ENCODE measurements at places on chromosomes 16 and 17.

DNA sequence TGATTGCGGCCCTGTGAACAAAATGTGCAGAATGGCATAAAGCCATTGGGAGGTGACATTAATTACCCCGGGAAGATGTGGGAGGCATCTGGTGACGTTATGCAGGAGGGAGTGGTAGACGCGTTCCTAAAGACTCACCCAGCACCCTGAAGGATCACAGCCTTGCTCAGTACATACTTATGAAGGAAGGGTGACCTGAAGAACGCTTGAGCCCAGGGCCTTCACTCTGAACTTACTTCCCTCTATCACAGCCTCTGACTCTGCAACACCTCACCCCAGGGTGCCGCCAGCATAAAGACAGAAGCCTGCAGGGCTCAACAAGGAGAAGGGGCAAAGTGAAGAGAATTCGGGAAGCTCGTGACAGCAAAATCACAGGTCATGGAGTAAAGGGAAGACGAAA, 9.4 kb downstream of the MFSD6L start:
- no peaks in the 10 kb centered on the region for H3K36me3 ChIP-seq
- DNase-seq: no peak
- no peak overlapping the region for H3K4me3 ChIP-seq

GRCh38 chr16:56966093-56966475, 4.3 kb downstream of the CETP start:
- peaks cover 21% of the 10 kb centered on the region for H3K4me1 ChIP-seq
- H3K36me3 ChIP-seq: no peaks in the 10 kb centered on the region
- DNase-seq: no peak
- no peak overlapping the region for H3K27ac ChIP-seq

DNA sequence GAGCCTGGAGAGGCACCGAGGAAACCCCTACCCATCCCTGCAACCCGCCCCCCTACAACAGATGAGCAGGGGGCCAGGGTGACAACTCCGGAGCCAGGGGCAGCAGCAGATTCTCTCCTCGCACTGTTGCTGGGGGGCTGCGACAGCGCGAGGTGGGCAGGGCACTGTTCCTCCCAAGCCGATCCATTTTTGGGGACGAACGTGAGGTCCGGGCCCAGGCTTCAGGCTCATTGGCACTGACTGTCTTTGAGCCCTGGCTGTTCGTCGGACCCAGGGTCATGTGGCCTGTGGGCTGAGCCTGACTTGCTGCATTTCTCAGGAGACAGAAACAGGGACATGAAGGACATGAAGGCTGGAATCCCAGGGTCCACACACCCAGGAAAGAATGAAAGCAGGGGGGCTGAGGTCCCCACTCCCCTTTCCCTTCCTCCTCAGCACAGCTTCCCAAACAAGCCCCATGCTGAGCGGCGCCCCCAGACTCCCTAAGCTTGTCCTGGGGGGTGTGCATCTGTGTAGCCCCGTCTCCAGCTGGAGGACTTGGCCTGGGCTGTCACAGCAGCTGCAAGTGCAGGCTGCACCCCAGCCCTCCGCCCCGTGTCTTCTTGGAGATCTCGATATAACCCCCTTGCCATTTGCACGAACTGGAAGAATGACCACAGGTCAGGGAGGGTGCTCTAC, 18.7 kb downstream of the CEP295NL start:
- H3K4me1 ChIP-seq: peaks cover 19% of the 10 kb centered on the region
- H3K4me3 ChIP-seq: no peak overlapping the region
- no peaks in the 10 kb centered on the region for H3K36me3 ChIP-seq
- no peaks in the 10 kb centered on the region for H3K27me3 ChIP-seq

DNA sequence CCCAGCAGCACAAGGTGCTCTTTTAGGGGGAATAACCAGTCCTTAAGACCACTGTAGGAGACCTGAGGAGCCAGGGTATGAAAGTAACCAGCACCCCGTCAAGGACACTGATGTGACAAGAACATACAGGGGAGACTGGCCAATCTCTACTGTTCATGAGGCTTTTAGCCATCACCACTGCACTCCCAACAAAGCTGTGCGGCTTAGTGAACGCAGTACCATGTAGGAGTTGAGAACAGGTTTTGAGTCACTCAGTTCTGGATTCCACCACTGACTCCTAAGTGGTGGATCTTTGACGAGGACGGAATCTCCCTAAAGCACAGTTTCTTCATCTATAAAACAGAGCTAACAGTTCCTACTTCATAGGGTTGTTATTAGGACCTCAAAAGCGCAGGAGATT, 26.8 kb downstream of the COG4 start:
- DNase-seq: no peak
- no peaks in the 10 kb centered on the region for H3K4me1 ChIP-seq
- H3K27me3 ChIP-seq: no peaks in the 10 kb centered on the region
- no peak overlapping the region for H3K27ac ChIP-seq
- no peak overlapping the region for H3K4me3 ChIP-seq
- H3K36me3 ChIP-seq: peaks cover 32% of the 10 kb centered on the region

DNA sequence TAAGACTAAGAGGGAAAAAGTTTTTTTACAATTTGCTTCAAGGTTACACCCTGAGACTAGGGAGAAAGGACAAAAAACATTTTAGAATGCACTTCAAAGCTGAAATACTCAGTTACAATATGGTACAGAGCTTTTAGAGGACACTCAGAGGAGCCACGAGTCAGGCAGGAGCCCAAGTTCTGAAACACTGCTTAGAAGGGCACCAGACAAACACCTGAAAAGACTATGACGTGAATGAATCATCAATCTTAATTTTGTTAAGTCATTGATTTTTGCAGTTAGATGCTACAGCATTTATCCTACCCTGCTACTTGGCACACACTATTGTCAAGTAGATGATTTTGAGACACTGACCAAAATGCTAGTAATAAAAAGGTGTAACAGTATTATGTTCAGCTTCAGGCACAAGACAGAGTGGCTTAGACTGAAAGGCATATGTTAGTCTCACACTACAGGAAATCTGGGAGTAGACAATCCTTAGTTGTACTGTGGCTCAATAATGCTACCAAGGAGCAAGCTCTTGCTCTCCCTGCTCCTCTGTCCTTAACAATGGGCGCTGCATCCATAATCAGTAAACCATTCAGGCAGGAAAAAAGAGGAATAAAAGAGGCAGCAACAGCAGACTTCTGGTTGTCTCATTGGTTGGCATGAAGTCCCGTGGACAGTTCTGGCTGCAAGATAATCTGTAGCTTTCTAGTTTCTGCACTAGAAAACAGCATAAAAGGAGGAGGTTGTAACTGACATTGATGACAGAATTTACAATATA, 151.8 kb downstream of the ABCA8 start:
- no peak overlapping the region for H3K27ac ChIP-seq
- H3K4me1 ChIP-seq: no peaks in the 10 kb centered on the region
- H3K27me3 ChIP-seq: no peaks in the 10 kb centered on the region
- no peaks in the 10 kb centered on the region for H3K36me3 ChIP-seq

DNA sequence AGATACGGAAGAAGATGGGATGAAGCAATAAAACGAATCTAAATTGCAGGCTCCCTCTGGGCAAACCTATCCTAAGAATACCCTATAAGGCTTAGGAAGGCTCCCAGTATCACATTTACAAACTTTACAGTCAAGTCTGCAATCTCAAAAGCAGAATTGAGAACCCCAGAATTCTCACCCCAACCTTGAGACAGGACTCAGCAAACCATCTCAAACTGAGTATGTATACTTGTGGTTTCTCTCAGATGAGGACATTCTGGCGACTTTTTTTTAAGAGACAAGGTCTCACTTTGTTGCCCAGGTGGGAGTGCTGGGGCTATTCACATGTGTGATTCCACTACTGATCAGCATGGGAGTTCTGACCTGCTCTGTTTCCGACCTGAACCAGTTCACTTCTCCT, 19.3 kb upstream of the ITGA2B start:
- H3K4me1 ChIP-seq: no peaks in the 10 kb centered on the region
- no peak overlapping the region for H3K4me3 ChIP-seq
- H3K27me3 ChIP-seq: no peaks in the 10 kb centered on the region

DNA sequence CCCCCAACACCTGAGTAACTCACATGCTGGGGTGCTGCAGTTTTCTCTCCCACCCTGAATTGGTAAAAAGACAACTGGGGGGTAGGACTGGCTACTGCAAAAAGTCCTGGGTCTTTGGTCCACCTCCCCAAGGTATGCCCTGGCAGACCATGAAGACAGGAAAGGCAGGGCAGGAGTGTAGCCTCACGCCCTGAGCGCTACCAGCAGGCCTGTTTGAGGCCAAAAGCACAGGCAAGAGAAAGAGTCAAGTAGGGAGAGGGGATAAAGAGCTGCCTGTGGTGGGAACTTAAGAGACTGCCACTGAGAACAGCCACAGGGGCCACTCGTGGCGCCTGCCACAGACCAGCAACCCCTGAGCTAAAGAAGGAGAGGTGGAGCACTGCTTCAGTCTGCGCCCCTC, 13.8 kb downstream of the PSMB3 start:
- no peaks in the 10 kb centered on the region for H3K27me3 ChIP-seq
- H3K36me3 ChIP-seq: peaks cover 55% of the 10 kb centered on the region
- peaks cover 6% of the 10 kb centered on the region for H3K4me1 ChIP-seq
- no peak overlapping the region for H3K27ac ChIP-seq
- no peak overlapping the region for H3K4me3 ChIP-seq
- DNase-seq: no peak

GRCh38 chr16:54283725-54284318, 2.8 kb downstream of the IRX3 start:
- no peak overlapping the region for H3K27ac ChIP-seq
- no peak for DNase-seq
- H3K27me3 ChIP-seq: peaks cover 7% of the 10 kb centered on the region
- no peaks in the 10 kb centered on the region for H3K36me3 ChIP-seq
- no peak overlapping the region for H3K4me3 ChIP-seq

DNA sequence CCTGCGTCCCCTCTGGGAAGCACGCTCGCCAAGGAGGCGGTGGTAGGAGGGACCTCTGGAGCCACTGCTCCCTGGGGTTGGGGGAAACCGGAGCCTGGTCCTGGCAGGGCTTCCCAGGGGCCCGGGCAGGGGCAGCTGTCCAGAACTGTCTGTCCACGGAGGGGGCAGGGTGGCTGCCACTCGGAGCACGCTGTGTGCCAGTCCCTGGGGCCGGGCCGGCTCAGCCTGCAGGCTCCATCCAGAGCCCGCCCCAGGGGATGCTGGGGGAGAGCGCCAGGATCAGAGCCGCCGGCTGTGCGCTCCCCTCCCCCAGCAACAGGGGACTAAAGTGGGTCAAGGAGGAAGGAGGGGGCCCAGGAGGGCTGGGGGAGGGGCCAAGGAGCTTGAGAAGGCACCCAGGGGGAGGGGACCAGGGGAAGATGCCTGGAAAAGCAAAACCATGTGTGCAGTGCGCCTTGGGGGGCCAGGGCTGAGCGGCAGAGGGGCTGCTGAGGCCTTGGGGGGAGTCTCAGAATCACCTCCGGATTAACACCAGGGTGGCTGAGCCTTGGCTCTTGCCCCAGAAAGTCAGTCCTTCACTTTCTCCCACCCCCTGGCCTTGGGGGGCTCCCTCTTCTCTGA, 21.3 kb downstream of the ZNF423 start:
- no peaks in the 10 kb centered on the region for H3K27me3 ChIP-seq
- H3K36me3 ChIP-seq: no peaks in the 10 kb centered on the region
- no peak overlapping the region for H3K27ac ChIP-seq
- no peak overlapping the region for H3K4me3 ChIP-seq
- no peak for DNase-seq

- no peaks in the 10 kb centered on the region for H3K4me1 ChIP-seq
- no peak overlapping the region for H3K4me3 ChIP-seq
- H3K27me3 ChIP-seq: no peaks in the 10 kb centered on the region
- no peak overlapping the region for H3K27ac ChIP-seq
- H3K36me3 ChIP-seq: no peaks in the 10 kb centered on the region
- DNase-seq: no peak
Measured at GRCh38 chr17:45341533-45342158, 24.8 kb upstream of the MAP3K14 start.

DNA sequence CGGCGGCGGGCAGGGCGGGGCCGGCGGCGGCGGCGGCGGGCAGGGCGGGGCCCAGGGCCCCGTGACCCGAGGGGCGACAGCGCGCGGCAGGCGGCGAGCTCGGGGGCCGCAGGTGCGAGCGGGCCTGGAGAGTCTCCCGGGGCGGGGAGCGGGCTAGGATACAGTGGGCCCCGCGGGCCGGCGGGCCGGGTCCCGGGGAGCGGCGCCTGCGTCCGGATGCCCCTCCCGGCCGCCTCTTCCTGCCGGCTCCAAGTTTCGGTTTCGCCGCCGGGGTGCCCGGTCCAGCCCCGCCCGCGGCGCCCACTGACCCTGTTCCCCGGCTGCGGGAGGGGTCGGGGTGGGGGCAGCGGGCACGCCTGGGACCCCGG, at the start of gene RNF213:
TSS of gene RNF213 (plus strand) at position 62 of the 368 bp plus-strand sequence. CDS start 2,830 bp downstream, outside the sequence.
- no peaks in the 10 kb centered on the region for H3K27me3 ChIP-seq
- peak within 1 kb of the TSS; percentile 89 for H3K27ac ChIP-seq
- no peaks in the 10 kb centered on the region for H3K36me3 ChIP-seq
- DNase-seq: peak; percentile 65

DNA sequence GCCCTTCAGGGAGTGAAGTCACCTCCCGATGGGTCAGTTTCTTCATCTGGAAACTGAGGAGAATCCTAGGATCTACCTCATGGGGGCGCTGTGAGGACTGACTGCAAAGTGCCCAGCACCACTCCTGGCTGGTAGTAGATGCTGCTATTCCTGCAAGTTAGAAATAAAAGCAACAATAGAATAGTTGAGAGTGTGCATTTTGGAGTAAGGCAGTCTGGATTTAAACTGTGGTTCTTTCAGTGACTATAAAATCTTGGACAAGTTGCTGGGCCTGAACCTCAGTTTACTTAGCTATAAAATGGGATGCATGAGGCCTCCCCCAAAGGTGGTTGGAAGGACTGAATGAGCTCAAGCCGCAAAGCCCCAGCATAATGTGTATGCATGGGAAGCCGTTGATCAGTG, 70.6 kb downstream of the CYB5B start:
- no peak overlapping the region for H3K27ac ChIP-seq
- H3K4me1 ChIP-seq: no peaks in the 10 kb centered on the region
- no peaks in the 10 kb centered on the region for H3K36me3 ChIP-seq
- no peak overlapping the region for H3K4me3 ChIP-seq
- no peak for DNase-seq
- no peaks in the 10 kb centered on the region for H3K27me3 ChIP-seq

GRCh38 chr16:16029431-16030011, 80.1 kb downstream of the ABCC1 start:
- no peak for DNase-seq
- H3K4me3 ChIP-seq: no peak overlapping the region
- no peaks in the 10 kb centered on the region for H3K27me3 ChIP-seq
- H3K4me1 ChIP-seq: peaks cover 29% of the 10 kb centered on the region

GRCh38 chr17:8994319-8994718, 27.0 kb upstream of the NTN1 start:
- no peak overlapping the region for H3K4me3 ChIP-seq
- H3K27me3 ChIP-seq: no peaks in the 10 kb centered on the region
- no peaks in the 10 kb centered on the region for H3K36me3 ChIP-seq
- peak; percentile 27 for DNase-seq
- peaks cover 3% of the 10 kb centered on the region for H3K4me1 ChIP-seq
- no peak overlapping the region for H3K27ac ChIP-seq

Measured in CD8-positive, alpha-beta memory T cell (primary cell).